ENCODE measurements at places on chromosomes 1 and 21.

GRCh38 chr21:34129901-34130715 is 56.7 kb downstream of the MRPS6 start:
- no peak for ATAC-seq

DNA sequence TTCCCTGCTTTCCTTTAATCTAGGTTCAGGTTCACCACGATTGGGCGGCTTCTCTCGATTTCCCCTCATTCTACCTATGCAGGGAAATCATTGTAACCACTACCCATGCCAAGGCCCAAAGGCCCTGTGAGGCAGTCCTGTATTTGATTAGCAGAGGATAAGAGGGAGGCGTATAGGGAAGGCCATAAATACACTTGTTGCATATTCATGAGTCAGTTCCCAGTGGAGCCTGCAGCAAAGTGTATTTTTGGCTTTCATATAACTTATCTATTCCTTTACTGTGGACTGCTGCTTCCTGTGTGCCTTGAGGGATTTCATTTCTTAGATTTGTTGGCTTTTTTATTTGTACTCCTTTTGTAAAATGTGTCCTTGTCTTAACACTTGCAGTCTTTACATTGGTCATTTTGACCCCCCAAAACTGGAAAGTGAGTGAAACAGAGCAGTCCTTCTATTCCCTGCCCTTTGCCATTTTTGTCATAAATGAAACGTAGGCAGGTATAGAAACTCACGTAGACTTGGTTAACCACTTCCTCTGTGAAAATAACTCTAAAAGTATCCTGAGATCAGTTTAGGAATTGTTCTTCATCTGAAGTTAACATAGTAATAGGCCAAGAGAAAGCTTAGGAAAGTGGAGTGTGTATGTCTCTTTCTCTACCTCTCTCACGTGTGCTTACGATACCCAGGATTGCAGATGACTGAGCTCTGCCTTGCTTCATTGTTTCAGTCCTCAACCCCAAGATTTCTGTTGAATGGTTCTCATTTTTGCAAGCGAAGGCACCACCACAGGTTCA is 19.6 kb upstream of the KCNQ4 start:
- peak; percentile 88 for ATAC-seq

- no peak for ATAC-seq
Measured at GRCh38 chr1:28341591-28341990, 12.8 kb downstream of the MED18 start.

DNA sequence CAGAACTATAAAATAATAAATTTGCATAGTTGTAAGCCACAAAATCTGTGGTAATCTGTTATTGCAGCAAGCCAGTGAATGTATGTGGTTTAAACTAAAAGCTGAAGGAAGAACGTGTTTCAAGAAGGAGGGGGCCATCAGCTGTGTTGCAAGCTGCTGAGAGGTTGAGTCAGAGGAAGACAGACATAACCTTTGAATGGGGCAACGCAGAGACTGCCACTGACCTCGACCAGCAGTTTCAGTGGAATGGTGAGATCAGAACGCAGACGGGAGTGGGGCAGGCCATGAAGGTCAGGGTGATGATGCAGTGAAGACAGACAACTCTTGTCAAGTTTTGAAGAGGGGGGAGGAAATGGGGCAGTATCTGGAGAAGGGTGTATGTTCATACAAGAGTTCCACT is 23.2 kb upstream of the QSOX1 start:
- peak; percentile 75 for ATAC-seq

GRCh38 chr21:45035477-45035848 is 38.9 kb upstream of the ADARB1 start:
- ATAC-seq: no peak

DNA sequence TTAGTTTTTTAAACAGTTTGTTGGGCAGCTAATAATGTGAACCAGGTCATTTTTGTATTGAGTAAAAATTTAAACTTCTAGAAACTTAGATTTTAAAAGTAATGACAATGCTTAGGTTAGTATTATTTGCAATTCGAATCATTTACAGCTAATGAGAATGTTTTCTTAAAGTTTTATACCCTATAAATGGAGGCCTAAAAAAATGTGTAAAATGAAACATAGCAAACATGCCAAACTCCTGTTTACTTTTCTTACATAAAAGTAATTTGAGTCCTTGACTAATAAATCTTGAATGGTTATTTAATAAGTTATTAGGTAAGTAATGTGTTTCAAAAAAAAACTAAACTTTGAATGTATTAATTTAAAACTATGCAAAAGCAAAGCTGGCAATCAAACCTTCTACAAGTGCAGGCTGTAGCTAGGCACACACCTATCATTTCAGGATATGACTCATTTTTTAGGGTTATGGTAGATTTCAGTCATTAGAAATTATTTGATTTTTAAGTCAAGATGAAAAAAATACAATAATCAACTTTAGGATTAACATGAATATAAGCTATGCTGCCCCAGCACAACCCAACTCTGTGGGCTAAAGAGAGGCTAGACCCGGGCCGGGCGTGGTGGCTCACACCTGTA is 41.5 kb downstream of the CLSTN1 start:
- ATAC-seq: no peak

DNA sequence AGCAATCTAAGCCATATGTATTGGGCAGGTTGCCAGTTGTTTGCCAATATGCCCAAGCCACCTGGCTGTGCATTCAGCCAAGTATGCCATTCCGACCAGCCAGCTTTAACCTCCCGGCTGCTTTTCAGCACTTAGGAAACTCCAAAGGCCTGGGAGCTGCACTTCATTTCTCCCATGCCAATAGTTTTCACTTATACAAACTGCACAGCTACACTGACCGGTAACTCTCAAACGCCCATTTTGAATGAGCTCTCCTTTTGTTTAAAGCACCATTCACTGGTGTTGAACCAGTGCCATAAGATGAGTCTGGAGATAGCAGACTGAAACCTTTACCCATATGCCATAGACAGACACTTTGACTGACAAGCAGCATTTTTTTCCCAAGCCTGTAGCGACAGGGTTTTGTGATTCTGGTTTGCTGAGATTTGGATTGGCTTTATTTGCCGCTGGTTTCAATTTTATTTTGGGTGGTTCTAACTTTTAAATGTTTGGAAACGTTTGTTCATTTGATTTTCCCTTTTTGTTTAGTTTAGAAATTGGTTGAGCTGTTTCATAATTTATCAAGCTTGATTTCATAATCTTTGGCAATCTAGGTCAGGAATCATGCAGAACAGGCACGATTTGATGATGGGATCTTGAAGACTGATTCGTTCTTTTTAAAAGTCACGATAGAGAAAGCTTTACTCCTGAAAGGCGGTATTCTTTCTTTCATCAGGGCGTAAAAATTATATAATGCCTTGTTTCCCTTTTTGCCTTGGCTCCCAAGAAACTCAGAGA is 144.6 kb downstream of the NFIA start:
- ATAC-seq: no peak

DNA sequence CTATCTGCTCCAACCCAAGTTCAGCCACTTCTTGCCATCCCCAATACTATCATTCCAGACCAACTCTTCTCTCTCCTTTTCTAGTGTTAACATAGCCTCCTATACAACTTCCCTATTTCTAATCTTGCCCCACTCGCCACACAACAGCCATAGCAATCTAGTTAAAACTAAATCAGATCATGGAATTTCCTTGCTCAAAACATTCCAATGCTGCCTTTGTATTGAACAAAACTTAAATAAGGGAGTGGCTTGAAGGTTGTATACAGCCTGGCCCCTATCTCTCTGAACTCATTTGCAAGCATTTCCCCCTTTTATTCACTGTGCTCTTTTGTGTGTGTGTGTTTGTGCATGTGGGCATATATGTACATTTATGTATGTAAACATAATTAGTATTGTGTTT is 118.1 kb upstream of the SGIP1 start:
- no peak for ATAC-seq

DNA sequence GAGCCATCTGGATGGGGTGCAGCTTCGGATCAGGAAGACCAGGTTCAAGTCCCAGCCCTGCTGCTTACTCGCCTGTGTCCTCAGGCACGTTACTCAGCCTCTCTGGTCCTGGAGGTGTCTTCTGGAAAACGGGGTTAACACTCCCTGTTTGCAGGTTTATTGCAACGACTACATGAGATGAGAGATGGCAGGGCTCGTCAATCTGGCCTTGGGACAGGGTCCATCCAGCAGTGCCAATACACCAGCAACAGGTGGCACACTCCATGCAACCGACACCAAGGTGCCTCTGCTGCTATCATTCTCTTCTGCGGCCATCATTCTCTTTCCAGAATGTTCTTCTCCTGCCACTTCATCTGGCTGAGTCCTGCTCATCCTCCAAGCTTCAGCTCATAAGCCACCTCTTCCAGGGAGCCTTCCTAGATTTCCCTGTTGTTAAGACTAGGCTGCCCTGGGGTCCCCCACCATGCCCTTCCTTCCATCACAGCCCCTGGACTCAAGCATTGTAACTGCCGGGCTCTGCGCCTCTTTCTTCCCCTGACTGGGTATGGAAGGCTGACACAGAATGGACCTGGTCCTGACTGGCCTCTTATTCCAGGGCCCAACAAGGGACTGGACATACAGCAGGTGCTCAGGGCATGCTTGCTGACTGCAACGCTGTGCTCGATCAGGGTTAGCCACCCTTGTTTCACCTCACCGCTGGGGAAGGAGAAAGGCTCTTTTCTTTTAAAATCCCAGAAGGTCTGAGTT is 87.4 kb downstream of the DMRTB1 start:
- ATAC-seq: no peak

DNA sequence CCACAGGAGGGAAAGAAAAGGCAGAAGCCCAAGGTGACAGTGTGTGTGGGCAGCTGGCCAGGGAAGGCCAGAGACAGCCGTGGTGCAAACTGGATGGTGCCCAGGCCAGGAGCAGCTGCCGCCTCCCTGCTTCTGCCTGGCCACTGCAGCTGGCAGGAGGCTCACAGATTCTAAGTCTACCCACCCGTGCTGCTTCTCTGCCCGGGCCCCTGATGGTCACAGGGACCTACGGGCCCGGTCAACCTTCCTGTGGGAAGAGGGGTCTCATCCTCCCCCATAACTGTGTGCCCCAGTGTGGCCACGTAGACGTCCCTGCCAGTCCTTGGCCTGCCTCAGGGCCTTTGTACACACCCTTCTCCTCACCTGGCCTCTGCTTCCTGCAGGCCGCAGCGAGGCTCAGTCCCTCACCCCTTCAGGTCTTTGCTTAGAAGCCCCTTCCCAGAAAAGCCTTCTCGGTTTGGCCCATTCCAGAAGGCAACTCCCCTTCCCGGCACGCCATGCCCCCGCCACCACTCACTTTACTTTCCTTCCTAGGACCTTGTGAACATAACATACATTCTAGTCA is 192.6 kb upstream of the AJAP1 start:
- no peak for ATAC-seq

GRCh38 chr21:46483300-46484295 is 24.9 kb downstream of the DIP2A start:
- ATAC-seq: peak; percentile 70

GRCh38 chr1:227489572-227489971 is 73.8 kb upstream of the ZNF678 start:
- no peak for ATAC-seq

DNA sequence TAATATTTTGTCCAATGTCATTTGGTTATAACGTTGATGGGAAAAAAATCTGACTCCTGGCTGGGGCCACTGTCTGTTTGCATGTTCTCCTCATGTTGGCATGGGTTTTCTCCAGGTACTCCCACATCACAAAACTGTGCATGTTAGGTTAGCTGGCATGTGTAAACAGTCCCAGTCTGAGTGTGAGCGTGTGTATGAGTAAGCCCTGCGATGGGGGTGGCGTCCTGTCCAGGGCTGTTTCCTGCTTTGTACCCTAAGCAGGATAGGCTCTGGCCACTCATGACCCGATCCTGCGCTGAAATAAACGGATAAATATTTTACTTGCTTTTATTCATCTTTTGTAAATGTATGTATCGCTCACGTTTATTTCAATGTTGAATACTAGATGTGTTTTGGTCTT is 13.5 kb downstream of the EFCAB14 start:
- peak; percentile 43 for ATAC-seq

DNA sequence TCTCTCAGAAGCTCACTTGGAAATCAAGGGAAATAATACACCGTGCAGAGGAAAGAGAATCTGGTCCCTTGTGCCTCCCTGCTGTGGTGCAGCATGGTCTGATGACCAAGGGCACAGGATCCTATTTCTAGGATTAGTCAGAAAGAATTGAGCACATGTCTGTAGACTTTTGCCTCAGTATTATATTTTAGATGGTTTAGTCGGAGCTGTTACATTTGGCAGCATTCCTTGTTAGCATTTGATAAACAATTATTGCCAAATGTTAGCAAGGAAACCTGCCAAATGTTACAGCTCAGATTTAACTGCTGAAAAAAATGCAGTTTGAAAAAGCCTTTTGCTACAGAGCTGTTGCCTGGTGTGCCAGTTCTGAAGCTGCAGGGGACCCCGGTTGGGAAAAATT is 183.5 kb upstream of the DPYD start:
- no peak for ATAC-seq

GRCh38 chr1:41448821-41449220 is 35.7 kb downstream of the EDN2 start:
- ATAC-seq: no peak

DNA sequence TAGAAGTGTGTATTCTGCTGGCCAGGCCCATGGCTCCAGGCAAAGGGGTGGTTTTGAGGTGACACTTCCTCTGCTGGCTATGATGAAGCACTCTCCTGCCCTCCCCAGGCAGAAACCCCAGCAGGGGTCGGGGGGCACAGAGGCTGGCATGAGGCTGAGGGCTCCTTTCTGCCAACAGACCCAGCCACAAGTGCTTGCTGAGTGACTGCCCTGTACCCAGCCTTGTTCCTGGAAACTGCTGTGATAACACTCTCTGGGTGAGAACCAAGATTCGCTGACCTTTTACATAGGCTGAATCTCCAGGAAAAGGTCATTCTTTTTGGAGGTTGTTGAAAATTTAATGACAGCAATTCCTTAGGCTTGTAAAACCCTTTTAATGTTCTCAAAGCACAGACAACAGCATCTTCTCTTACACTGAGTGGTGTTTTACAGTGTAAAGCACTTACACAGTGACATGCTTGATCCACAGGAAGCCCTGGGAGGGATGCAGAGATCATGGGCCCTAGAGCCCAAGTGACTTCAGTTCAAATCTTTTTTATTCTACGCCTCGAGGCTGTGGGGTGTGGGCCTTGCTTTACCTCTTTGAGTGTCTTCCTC is 155.5 kb upstream of the FGGY start:
- ATAC-seq: no peak

- ATAC-seq: no peak
Measured at GRCh38 chr1:236762410-236762809, 32.7 kb upstream of the MTR start.

DNA sequence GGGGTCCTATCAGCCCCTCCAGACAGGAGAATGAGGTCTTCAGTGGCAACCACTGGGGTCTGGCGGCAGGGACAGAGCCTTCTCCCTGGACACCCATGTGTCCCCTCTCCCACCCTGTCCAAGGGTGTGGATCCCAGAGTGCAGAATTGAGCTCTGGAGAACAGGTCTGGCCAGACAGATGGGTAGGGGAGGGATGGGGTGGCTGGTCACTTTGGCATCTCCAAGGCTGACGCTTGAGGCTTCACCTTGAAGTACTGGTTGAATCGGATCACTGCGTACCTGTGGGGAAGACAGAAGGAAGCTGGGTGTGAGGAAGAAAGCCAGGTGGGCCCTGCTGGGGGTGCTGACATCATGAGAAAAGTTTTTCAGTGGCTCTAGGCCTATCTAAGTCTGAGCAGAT is 19.9 kb downstream of the ETNK2 start:
- no peak for ATAC-seq

Measured in activated T-helper 17 cell treated with anti-CD3 and anti-CD28 coated beads, Interleukin-2, amount 50 U/mL, for 72 hours (primary cell).